ENCODE measurements at places on chromosomes 13 and 19. TPM values are rescaled to one million over a fixed set of nuclear protein-coding genes. Genes with fewer than 3 reads are reported as not detected.

OR1M1 gene
- total RNA-seq, result not detected

DNA sequence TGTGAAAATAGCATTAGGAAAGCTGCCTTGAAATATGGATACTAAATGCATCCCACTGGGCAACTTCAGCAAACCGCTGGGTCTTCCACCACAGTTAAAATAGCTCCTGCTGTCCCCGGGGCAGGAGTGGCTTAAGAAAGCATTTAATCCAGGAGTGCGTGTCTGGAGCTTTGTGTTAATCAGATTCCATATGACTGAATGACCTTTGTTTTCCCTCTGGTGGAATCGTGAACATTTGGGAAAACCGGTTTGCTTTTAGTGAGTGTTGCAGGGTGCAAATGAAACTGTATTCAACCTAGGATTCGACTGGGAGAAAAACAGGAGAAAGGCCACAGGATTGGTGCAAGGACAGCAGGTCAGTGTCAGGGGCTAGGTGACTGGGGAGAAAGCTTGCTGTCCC lies 237.6 kb upstream of the MAB21L1 start:
- no peak for DNase-seq

GRCh38 chr19:3324405-3324856 lies 42.0 kb upstream of the NFIC start:
- DNase-seq, result no peak

- DNase-seq, result no peak
Observed at GRCh38 chr13:24269821-24270220, 39.6 kb upstream of the C1QTNF9 start.

GRCh38 chr13:33034882-33035520 lies 18.8 kb downstream of the KL start:
- DNase-seq, result no peak

GRCh38 chr13:93942016-93942415 lies 537.5 kb downstream of the DCT start:
- no peak for DNase-seq

GRCh38 chr13:113297370-113298042 lies 467 bp downstream of the LAMP1 start:
- DNase-seq, result peak; percentile 18

- no peak for DNase-seq
Observed at GRCh38 chr13:59542303-59542702, 621.4 kb downstream of the DIAPH3 start.

SMAD9 gene
- total RNA-seq, result 2.1 TPM

ZNF723 gene
- 0.19 TPM for total RNA-seq

DNA sequence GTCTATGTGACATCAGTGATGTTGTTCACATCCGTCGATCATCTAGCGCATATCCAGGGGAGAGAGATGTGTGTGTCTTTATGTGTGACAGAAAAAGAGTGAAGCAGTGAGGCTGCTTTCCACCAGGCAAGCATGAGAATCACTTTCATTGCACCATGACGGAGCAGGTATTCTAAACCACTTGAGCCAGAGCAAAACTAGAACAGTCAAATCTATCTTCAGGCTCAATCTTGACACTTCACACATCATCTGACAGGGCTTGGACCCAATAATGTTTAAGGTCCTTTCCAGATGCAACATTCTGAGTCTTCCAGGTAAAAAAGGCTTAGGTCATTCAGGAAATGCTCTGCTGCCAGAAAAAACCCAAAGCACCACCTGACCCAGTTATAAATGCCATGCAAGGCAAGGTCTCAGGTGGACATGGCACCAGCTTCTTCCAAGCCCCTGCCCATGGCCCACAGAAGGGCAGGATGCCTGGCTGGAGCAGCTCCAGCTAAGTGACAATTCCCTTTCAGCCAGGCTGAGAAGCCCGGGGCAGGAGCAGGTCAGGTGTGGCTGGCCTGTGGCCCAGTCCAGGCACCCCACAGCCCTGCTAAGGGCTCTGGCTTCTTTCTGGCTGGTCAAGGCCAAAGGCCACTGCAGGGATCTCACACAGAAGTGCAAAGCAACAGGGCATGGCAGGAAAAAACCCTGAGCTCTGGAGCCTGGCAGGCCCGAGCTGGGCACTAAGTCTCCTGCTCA lies 5.0 kb downstream of the ELAVL1 start:
- no peak for DNase-seq

- no peak for DNase-seq
Observed at GRCh38 chr19:5537870-5538269, 29.9 kb downstream of the TINCR start.

KCNJ14 gene
- 0.55 TPM for total RNA-seq

GRCh38 chr13:96214824-96215445 lies 125.0 kb downstream of the HS6ST3 start:
- peak; percentile 11 for DNase-seq

GRCh38 chr19:3651684-3652083 lies 25.1 kb upstream of the CACTIN start:
- no peak for DNase-seq

LRG1 gene
- 0.09 TPM for total RNA-seq

DNA sequence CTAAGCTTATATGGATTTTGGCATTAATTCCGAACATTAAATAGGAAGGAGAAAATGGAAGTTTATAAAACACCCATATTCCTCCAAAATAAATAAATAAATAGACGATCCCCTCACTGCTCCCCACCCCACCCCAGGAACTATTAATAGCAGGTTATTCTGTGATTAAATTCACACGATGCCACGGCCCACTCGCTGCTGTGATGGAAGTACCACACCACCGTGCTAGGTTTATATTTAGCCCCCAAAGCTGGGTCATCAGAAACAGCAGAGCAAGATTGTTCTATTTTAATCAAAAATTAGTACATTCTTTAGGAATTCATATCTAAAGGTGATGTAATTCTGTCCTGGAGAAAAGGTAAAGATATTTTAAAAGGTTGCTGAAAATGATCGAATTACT lies 65.4 kb downstream of the CCDC70 start:
- DNase-seq, result no peak

GRCh38 chr13:95221971-95222732 lies 79.1 kb downstream of the ABCC4 start:
- DNase-seq, result no peak

ANKRD27 gene
- 36.7 TPM for total RNA-seq

GRCh38 chr19:10116085-10116865 lies 3.4 kb downstream of the EIF3G start:
- no peak for DNase-seq

ANKRD24 gene
- total RNA-seq, result 0.53 TPM

DNAJC15 gene
- 3.4 TPM for total RNA-seq

CLIP3 gene
- 6.7 TPM for total RNA-seq

DNA sequence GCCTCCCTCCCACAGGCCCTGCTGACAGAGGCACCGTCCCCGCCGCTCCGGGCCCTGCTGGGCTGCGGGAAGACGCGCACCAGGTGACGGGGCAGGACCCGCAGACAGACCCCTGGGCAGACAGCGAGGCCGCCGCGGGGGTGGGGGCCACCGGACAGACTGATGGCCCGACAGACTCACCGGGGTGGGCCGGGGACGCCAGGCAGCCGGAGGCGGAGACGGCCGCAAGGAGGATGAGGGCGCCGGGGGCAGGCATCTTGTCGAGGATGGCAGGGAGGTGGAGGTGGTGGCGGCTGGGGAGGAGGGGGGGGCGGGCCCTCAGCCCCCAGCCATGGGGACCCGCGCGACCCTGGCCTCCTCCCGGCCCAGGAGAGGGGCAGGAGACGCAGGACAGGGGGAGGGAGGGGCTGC lies 309 bp downstream of the LMTK3 start:
- no peak for DNase-seq

BEST2 gene
- total RNA-seq, result not detected

- no peak for DNase-seq
Observed at GRCh38 chr13:60111691-60112090, 52.0 kb downstream of the DIAPH3 start.
